Skin of body (tissue), 3 donors: ENCODE measurements at places on chromosomes 5 and 9.
A peak's percentile ranks its signal among the peaks of the same experiment; 100 is the strongest.

- DNase-seq, result no peak
Observed at GRCh38 chr5:139215107-139215975, 17.2 kb upstream of the SIL1 start.

- DNase-seq, result no peak
Observed at GRCh38 chr5:157496864-157497263, 36.9 kb downstream of the NIPAL4 start.

GRCh38 chr5:50965654-50966375 is 299.4 kb downstream of the PARP8 start:
- no peak for DNase-seq

- DNase-seq, result no peak
Observed at GRCh38 chr5:138911441-138911840, 36.3 kb upstream of the LRRTM2 start.

DNA sequence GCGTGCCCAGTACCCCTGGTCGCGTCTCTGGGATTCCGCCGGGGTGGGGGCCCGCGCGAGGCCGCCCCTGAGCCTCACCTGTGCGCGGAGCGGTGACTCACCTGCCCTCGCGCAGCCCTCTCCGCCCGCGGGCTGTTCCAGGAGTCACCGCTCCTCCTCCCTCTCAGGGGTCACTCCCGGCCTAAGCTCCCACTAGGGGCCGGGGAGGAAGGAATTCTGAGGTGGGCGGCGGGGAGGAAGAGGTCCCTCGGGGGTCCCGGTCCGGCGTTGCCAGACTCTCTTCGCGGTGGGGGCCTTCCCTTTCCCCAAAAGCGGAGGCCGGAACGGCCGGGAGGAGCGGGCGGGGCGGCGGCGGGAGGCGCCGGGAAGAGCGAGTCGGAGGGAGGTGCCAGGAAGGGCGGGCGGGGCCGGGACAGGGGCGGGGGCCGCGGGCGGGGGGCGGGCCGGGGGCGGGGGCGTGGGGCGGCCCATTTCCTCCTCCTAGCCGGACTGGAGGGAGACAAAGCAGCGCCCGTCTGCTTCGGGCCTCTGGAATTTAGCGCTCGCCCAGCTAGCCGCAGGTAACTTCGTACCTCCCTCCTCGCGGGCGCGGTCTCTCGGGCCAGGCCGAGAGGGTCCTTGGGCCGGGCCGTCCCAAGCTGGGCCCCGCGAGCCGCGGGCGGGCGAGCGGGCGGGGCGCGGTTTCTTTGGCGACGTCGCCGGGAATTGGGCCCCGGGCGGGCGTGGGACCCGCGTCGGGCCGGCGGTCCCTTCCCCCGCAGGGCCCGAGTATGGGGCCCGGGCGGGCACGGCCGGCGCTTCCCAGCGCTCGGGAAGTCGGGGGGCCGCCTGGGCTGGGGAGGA is at the start of gene CTNNA1:
TSS of gene CTNNA1 (plus strand) at position 475 of the 843 bp plus-strand sequence. CDS start 28,500 bp downstream, outside the sequence.
- peak; percentile 63 for DNase-seq

- no peak for DNase-seq
Observed at GRCh38 chr5:143056339-143056704, 286.1 kb downstream of the ARHGAP26 start.

DNA sequence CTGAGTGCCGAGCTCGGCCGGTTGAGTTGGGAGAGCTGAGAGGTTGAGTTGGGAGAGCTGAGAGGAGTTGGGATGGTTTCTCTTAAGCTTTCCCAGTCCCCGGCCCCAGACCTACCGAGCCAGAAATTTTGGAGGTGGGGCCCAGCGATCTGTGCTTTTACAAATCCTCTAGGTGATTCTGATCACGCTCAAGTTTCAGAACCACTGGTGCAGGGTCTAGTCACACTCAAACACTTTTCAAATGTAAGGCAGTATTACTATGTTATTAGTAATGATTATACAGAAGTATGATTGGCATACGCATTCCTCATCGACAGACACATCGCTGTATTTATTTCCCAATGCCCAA is 256 bp upstream of the CLINT1 start:
- no peak for DNase-seq

- no peak for DNase-seq
Observed at GRCh38 chr9:91790917-91791316, 159.1 kb downstream of the ROR2 start.

- DNase-seq, result no peak
Observed at GRCh38 chr5:176816043-176816745, 5.8 kb downstream of the UNC5A start.

DNA sequence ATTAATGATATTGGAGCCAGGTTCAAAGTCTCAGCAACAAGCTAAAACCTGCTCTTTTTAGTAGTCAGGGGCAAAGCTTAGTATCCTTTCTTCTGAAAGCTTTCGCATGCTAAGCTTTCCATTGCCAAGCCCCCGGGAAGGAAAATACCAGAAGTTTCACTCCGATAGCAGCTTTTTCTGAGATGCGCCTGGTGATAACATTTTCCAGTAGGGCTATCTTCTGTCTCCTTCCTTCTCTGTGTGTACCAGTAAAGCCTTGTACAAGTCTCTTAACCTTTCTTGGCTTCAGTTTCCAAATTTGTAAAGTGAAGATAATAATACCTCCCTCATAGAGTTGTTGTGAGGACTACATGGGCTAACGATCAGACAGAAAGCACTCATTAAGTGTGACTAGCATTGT is 36.7 kb downstream of the DOCK8 start:
- DNase-seq, result no peak

DNA sequence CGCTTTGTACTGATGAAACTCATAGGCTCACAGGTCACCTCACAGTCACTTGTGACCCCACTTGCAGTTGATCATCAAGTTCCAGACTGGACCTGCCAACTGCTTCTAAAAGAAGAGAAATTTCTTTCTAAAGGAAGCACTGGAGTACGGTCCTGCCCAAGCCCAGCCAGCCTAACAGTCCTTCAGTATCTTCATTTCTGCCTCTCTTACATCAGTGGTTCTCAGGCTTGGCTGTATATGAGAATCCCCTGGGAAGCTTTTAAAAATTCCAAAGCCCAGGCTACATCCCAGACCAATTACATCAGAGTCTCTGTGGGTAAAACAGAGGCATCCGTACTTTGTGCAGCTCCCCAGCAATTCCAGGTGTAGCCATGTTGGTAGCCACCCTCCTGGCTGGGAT is 282.1 kb downstream of the NFIB start:
- peak; percentile 19 for DNase-seq

DNA sequence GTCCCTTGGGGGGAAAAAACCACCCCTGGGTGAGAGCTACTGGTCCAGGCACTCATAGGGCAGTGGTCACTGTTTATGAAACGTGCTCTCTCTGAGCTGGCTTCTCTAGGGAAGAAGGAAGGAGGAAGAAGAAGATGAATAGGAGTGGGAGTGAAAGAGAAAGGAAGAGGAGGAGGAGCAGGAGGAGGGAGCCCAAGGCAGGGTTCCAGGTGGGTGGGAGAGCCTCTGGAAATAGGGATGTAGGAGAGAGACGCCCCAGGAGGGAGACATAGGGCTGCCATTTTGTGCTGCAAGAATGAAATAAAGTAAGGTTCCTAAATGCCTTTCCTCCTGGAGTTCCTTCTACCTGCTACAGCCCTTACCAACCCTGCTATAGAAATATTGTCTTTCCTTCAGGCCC is 65.7 kb downstream of the PCDH1 start:
- DNase-seq, result no peak

DNA sequence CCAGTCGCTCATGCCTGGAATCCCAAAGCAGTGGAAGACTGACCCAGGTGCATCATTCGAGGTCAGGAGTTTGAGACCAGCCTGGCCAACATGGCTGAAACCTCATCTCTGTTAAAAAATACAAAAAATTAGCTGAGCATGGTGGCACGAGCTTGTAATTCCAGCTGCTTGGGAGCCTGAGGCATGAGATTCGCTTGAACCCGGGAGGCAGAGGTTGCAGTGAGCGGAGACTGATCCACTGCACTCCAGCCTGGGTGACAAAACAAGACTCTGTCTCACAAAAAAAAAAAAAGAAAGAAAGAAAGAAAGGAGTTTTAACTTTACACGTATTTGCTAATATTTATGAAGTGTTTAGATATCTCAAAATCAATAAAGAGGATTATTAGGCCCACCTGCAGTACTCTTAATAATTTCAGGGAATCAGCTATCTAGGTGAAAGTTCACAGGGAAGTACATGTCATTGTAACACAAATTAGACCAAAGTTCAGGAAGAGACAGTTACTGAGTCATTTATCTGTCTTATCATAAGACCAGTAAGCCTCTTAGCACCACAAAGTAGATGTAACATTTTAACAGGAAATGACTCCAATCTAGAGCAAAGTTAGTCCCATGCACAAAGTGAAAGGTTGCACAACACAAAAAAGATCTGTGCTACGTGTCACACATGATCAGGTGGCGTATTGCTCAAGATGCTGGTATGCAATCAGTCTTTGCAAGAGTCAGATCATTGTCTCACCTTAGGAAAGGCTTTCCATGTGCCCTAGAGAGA is 34.1 kb upstream of the PLIN2 start:
- DNase-seq, result peak; percentile 34

DNA sequence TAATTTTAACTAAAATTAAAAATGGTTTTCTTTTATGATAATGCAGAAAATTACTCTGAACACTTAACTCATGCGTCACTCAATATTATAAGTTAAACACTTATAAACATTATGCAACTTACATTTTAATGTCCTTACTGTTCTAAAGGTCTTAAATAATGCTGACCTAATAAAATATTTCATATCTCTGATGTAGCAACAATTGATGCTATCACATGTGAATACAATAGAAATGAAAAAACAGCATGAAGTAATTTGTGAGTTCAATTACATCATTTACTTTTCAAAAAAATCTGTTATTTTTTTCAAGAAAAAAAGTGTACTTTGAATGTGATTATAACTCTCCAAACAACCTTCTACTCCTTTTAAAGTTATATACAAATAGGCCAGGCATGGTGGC is 26.4 kb upstream of the REEP5 start:
- DNase-seq, result no peak

DNA sequence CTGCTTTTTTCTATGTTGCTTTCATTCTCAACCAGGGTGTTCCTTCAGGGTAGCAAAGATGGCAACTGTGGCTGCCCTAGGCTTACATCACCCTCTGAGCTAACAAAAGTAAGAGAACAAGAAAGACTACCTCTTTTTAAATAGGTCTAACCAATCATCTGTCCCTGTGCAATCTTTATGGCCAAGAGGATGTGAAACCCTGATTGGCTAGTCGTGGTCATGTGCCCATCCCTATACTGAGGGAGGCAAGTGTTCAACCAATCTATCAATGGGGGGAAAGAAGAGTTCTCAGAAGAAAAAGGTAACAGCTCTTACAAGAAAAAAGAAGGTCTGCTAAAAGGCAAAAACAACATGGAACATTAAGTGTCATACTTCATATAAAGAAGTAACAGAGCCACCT is 11.7 kb upstream of the SNCAIP start:
- DNase-seq, result no peak

GRCh38 chr9:110327716-110328115 is 9.9 kb downstream of the TXNDC8 start:
- DNase-seq, result no peak

DNA sequence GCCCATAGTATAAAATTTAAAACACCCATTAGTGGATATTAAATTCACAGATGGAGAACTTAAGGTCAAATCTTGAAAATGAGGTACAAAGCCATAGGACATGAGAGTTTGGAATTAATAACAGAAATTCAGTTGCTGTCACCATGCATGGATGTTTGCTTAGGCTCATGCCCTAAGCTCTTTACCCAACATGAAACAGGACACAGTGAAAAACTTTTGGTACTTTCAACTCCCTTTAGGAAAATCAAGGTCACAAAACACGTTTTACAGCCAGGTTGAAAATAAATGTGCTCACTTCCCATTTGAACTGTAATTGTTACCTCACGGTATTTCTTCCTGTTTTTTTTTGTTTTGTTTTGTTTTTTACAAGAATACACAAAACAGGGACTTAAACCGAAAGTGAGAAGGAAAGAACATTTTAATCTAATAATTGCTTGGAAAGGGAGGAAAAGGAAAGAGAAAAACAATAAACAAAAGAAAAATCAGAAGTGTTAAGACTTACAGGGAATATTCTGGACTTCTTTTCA is 6.1 kb upstream of the TOPORS start:
- DNase-seq, result no peak

GRCh38 chr5:166926138-166926537 is 1365.3 kb upstream of the WWC1 start:
- no peak for DNase-seq

DNA sequence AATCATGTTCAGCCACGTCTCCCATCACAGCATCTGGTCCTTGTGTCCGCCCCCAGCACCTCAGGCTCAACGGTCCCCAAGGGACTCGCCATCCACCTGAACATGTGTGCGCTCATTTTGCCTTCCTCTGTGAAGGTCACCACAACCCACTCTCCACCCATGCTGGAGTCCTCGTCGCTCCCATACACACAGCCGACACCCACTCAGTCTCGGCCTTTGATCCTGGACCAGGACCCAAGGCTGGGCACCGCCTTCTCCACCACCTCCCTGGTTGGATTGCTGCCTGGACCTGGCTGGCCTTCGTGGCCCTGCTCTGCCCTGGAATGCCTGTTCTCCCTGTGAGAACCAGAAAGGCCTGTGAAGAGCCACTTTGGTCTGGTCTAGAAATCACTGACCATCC is 60.3 kb downstream of the UBE2QL1 start:
- no peak for DNase-seq

GRCh38 chr5:62509806-62510205 is 68.8 kb upstream of the LRRC70 start:
- DNase-seq, result no peak

GRCh38 chr9:131837316-131837715 is 97.4 kb upstream of the RAPGEF1 start:
- no peak for DNase-seq

DNA sequence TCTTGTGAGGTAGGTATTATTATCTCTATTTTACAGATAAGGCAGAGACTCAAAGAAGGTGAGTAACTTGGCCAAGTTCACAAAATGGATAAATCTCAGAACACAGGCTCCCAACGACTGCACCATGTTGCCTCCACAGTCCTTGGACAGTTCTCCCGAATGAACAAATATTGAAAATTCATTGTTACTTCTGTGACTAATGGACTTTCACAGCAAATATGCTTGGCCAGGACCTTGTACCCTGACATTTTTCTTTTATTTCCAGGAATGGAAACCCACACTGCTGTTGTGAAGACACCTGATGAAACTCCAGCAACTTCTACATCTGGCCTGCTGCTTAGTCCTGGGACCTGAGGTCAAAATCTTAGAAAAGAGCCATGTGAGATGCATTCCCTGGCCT is 2.5 kb upstream of the CYSTM1 start:
- DNase-seq, result no peak

DNA sequence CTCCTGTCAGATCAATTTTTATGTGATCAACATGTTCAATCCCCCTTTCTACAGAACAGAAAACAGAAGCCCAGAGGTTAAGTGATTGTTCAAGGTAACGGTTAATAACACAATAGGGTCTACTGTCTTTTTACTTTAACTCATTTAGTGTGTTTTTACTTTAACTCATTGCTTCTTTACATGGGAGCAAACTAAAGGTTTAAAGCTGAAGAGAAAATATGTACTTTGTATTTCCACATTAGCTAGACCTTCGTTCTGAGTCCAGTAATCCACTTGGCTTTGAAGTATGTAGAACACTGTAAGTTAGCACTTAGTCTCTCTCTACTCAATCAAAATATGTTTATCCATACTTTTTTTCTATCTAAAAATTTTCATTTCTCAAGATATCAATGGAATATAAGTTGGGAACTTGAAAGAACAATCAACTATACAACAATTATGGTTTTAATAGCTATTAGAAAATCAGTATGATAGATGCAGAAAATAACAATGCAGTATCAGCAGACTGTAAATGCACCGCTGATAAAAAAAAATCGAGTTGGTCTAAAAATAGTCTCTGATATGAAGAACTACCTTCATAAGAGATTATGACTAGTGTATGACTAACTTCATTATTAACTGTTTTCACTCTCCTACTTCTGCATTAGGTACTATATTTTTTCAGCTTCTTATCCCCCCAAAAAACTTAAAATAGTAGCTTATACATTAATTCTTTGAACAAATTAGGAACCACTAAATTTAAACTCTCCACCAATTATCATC is 20.6 kb downstream of the PGGT1B start:
- no peak for DNase-seq
